ENCODE measurements at places on chromosomes 2 and 18.

- no peak for DNase-seq
These were observed 981 bp downstream of the C2orf66 start for GRCh38 chr2:196808083-196808665.

DNA sequence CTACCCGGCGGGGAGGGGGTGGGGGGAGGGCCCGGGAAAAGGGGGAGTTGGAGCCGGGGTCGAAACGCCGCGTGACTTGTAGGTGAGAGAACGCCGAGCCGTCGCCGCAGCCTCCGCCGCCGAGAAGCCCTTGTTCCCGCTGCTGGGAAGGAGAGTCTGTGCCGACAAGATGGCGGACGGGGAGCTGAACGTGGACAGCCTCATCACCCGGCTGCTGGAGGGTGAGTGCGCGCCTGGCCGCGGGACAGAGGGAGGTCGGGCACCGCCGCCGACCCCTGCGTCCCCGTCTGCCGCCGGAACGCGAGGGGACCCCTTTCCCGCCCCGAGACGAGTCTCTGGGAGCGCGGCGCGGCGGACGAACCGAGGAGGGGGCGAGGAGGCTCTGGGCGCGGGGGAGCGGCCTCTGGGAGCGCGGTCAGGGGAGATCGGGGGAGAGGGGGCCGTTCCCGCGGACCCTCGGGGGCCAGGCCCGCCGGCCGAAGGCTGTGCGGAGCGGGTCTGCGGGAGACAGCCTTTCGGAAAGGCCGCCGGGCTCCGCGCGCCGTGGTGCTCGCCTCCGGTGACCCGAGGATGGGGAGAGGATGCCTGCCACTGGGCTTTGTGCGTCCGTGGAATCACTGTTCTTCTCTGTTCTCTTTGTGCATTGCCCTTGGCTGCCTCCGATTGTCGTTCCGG, 463 bp downstream of the PPP1CB start:
- no peak for DNase-seq

DNA sequence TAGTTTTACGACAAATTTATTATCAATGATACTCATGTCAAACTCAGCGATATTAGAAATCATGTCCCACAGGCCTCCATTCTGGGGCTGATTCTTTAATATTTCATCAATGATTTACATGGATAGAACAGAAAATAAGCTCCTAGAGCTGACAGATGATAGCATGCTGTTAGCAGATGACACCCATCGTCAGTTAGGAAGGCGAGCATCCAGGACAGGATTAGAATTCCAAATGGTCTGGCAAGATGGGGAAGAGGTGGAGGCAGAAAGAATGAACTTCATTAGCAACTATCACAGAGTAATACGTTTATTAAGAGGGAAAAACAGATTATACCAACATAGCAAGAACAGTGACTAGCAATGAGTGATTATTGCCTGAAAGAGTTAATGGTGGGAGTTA, 46.2 kb upstream of the ACVR1 start:
- no peak for DNase-seq

- DNase-seq = no peak
These were observed 163.6 kb upstream of the RBMS1 start for GRCh38 chr2:160657196-160657595.

DNA sequence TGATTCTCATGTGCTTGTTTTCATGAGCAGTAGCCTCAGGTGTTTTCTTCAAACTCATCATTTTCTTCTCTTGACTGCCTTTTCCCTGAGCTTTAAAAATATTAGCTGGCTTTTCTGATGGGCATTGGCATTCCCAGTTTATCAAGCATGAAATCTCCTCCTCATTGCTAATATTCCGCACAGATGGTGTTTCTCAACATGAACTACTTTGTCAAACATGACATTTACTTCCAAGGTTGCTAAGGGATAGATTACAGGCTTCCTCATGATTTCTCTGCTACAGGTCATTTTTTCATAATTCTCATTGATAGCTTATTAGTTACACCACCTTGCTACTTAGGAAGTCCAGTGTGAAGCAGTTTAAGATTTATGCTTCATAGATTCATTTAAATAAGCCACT, 1116.9 kb upstream of the CNTNAP5 start:
- DNase-seq = no peak

DNA sequence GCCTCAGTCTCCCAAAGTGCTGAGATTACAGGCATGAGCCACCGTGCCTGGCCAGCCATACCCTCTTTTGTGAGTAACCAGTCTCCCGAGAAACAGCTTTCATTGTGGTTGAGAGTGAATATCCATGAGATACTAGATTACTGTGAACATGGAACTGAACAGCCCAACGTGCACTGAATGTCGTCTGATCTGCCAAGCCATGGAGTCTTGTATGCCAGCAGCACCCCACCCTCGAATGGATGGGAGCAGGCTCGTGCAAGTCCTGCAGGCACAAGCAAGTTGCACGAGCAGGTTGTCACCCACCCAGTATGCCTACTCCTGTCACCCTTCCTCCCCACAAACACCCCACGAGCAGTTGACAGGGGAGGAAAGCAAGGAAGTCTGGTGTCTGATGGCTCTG, 36.5 kb upstream of the TFCP2L1 start:
- no peak for DNase-seq

DNA sequence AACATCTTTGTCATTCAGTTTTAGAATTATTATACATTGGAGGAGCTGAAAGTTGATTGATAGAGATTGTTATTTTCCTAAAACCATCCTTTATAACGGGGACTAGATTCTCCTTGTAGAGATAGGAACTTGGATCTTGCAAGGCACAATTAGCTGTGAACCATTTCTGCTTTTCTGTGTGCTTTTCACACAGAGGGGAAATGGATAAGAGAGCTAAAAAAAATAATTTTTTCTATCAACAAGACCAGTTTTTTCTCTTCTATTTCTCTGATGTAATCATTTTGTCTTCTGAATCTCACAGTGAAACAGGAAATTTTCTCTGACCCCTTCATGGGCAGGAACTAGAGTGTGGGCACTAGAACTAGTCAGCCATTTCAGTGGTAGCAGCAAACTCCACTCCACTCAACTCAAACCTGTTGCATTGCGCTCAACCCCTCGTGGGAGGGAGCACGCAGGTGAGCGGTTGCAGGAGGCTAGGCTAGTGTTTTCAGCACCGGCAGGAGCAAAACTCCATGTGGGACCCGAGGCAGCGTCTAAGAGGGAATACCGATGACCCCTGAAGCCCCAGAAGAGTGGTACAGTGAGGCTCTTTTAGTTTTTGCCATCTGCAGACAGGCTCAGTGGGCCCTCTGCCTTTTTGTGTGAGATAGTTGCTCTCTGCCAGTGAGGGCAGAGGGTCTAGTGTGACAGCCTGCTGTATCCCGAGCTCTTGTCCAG, 24.0 kb upstream of the SLC39A10 start:
- DNase-seq = no peak

DNA sequence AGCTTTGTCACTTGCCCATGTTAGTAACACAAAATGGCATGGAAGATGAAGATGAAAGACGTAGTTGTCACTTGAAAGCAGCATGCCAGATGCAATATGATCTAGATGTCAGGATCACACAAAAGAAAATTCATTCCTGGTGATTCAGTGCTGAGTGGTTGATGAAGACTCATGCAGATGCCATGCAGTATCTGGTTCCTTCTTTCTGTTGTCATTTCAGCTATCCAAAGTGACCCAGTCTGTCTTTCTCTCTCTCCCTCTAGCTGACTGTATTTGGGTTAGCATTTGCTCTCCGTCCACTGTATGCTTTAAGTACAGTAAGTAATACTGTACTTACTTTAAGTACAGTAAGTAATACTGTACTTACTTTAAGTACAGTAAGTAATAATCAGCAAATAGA, 50.4 kb downstream of the TTN start:
- DNase-seq = no peak

DNA sequence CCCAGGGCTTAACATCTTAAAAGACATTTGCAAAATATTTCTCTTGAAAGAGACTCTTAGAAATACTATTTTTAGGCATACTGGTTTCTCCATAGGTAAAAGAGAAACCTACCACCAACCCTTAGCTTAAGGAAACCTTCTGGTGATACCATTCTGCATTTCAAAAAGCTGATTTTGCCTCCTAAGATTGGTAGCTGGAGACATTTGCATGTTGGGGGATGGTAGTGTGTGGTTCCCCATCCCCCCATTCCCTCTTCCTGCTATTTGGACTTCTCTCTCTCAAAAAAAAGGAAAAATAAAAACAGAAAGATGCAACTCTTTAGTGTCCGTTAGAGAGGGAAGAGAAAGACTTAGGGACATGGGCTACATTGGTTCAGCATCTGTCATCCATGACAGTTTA, 4.2 kb downstream of the LRRTM1 start:
- no peak for DNase-seq

DNA sequence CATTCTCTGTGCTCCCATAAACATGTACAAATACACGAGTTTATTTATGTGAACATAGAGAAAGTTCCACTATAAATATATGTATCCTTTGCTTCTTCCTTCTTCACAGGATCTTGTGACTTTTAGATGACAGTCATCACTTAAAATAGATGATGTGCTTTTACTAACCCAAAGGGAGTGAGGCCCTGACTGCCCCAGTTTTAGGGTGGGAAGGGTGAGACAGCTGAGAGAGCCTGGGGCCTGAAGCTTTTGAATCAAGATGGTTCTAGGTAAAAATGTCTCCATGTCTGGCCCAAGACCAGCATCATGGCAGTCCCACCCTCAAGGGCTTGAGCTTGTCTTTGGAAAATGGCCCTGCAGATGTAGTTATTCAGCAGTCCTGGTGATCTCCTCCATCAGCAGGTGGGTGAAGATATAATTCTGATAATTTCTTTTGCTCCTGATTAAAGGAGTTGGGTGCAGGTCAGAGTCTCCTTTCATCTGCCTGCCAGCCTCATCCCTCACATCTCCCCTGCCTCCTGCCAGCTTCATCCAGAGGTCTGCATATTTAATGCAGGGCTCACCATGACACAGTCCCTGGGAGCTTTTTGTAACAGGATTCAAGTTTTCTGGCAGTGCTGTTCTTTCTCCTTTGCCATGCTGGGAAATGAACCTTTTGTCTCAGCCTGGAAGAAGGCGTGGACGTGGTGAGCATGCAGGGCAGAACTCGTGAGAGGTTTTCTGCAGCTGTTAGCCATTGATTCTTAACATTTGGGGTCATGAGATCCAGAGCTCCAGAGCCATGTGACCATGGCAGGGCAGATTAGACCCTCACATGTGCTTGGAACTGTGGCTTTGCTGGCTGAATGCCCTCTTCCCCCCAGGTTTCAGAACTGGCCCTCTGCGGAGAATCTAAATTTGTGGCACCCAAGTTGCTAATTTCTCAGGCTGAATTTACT, 2.7 kb downstream of the HRH4 start:
- no peak for DNase-seq

DNA sequence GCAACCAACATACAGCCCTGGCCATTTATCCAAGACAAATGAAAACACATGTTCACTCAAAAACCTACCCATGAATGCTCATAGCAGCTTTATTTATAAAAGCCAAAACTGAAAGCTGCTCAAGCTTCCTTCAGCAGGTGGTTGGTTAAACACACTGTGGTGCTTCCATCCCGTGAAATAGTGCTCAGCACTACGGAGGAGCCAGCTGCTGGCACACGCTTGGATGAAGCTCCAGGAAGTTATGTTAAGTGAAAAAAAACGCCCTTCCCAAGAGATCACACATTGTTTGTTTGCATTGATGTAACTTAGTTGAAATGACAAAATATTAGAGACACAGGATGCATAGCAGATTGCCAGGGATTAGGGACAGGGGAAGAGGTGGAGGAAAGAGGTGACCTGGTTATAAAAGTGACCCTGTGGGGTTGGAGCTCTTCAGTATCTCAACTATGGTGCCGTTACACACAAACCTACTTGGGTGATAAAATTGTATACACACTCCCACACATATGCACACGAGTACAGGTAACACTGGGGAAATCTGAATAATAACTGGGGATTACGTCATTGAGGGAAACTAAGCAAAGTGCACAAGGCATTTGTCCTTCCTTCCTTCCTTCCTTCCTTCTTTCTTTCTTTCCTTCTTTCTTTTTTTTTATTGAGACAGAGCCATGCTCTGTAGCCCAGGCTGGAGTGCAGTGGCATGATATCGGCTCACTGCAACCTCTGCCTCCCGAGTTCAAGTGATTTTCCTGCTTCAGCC, 6.2 kb upstream of the ALPG start:
- no peak for DNase-seq

DNA sequence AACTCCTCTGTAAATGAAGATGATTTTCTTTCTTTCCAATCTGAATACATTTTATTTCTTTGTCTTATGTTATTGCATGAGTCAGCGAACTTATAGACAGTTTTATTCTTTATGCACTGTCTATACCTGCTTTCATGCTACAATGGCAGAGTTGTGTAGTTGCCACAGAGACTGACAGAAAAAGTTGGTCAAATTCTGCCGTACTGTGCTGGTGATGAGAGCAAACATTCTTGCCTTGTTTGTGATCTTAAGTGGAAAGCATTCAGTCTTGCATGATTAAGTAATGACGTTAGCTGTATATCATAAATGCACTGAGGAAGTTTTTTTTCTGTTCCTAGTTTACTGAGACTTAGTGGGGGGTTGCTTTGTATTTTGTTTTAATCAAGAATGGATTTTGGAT, 32.9 kb downstream of the ZC3H15 start:
- no peak for DNase-seq

GRCh38 chr18:7607540-7608173, 40.5 kb downstream of the PTPRM start:
- DNase-seq = no peak

DNA sequence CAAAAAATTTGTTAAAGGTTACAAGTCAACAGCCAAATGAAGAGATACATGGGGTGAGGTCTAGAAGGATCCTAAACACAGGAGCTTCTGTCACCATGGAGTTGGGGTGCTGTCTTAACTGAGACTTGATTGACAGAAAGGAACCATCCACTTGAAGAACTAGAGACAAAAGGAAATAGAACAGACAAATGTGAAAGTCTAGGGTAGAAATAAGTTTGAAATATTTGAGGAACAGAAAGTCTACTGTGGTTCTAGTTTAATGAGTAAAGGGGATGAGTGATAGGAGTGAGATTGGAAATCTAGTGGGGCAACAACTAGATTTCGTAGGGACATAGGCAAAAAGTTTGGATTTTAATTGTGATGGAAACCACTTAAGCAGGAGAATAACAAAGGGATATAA, 18.7 kb downstream of the RBBP8 start:
- DNase-seq = no peak

GRCh38 chr18:41315134-41315533, 639.9 kb upstream of the PIK3C3 start:
- no peak for DNase-seq

DNA sequence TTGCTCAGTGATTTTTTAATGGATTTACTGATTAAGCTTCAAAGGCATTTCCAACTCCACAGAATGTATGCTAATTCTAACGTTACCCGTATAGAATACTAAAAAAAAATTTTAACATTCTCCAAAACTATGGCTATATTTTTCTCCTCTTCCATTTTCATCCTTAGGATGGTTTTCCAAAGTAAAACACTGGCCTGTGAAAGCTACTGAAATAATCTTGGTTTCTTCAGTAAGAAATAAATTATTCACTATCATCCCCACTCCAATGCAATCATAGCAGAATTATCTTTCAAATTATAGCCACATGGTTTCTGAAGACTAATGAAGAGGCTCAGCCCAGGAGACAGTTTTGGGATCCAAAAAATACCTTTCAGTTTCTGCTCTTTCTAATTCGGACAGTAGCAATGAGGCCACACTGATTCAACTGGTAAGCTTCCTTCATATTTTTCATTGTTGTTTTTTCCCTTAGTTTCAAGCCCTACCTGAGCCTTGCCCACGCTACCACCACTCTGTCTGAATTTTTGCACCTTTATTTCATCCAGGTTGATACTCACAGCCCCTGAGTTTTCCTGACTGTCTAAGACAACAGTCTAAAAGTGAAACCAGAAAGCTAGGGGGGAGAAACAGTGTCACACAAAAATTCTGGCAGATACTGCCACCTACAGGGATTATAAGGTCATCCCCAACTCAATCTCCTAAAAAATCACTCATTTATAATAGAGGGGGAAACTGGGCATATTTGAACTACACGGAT, 887.9 kb downstream of the NRXN1 start:
- no peak for DNase-seq

- peak; percentile 25 for DNase-seq
These were observed 30.1 kb downstream of the INO80C start for GRCh38 chr18:35467624-35468016.

All from activated B cell treated with CpG ODN at 0.5 μM for 24 hours (primary cell).